Stimulated activated CD8-positive, alpha-beta memory T cell treated with anti-CD3 and anti-CD28 coated beads, Interleukin-12 subunit alpha, Interleukin-12 subunit beta, amount 100 ng/mL, for 4 hours (primary cell): ENCODE measurements at places on chromosomes 5 and 9.
A peak's percentile ranks its signal among the peaks of the same experiment; 100 is the strongest.

GRCh38 chr9:134509281-134509680 is 132.3 kb upstream of the COL5A1 start:
- DNase-seq: no peak

GRCh38 chr9:130487500-130487899 is 42.7 kb downstream of the ASS1 start:
- DNase-seq: no peak

DNA sequence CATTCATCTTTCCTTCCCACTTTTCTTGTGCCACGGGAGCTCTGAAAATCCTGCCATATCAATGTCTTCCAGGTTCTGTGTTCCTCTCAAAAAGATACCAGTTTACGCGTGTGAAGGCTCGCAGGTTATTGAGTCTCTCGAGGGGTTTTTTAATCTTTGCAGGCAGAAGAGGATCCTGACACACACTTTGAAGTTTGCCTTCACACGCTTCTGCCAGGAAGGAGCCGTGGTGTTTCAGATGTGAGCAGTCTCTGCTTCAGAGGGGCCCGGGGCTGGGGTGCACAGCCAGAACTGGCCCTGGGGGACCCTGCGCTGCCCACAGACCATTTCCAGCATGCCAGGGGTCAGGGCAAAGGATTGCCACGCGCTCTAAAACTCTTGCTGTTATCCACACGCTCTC is 167.2 kb downstream of the TTLL11 start:
- DNase-seq: no peak

DNA sequence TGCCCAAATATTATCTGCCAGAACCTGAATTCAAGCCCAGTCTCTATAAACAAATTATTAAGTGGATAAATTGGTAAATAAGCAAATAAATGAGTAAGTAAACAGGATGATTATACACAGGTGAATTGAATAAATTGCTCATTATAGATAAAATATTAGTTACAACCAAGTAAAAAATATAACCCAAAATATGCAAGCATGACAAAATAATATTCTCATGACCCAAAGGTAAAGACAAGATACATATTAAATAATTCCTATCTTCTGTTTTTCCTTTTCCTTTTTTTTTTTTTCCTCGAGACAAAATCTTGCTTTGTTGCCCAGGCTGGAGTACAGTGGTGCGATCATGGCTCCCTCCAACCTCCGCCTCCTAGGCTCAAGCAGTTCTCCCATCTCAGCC is 21.2 kb upstream of the FSD1L start:
- DNase-seq: no peak

DNA sequence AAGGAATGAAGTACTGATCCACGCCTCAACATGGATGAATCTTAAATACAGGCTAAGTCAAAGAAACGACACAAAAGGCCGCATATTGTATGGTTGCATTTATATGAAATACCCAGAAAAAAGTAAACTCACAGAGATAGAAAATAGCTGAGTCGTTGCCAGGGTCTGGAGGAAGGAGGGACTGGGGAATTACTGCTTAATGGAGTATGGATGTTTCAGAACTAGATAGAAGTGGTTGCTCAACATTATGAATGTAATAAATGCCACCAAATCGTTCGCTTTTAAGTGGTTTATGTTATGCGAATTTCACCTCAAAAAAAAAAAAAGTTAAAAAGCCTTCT is 784 bp upstream of the MSANTD3 start:
- no peak for DNase-seq

GRCh38 chr9:89491694-89492093 is 6.2 kb downstream of the SEMA4D start:
- DNase-seq: no peak

GRCh38 chr5:179297486-179298180 is 47.6 kb downstream of the ADAMTS2 start:
- DNase-seq: no peak

GRCh38 chr9:138098116-138098907 is 220.7 kb downstream of the CACNA1B start:
- DNase-seq: no peak

DNA sequence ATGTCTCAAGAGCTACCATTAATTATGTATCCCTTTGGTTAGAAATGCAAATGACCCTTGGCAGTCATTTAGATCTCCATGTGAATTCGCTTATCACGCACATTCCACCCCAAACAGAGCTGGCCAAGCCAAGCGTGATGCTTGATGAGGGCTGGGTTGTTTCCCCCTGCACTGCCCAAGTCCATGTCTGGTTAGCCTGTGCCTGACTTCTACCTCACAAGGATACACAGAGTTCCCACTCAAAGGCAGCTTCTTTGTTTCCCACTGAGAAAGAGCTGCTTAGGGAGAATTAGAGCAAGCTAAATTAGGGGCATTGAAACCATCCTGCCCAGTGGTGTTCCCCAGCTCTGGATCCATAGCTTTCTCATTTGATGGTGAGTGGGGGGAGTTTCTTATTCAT is 87.2 kb downstream of the FSTL4 start:
- DNase-seq: no peak

- peak; percentile 69 for DNase-seq
Measured at GRCh38 chr9:137095664-137096517, 9.1 kb downstream of the MAN1B1 start.

- no peak for DNase-seq
Measured at GRCh38 chr5:170173647-170174046, 59.1 kb upstream of the C5orf58 start.

DNA sequence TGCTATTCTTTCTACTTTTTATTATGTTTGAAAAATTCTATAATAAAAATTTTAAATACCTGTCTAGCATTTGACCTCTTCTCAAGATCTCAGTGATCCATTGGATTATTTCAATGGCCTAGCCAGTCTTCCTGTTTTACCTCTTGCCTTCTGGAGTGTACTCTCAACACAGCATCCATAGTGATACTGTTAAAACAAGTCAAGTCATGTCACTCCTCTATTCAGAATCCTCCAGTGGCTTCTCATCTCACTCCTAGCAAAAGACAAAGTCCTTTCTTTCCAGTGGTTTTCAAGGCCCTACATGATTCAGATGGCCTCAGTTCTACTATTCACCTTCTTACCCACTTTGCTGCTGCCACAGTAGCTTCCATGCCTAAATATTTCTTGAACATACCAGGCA is 1.8 kb downstream of the MARVELD2 start:
- DNase-seq: no peak

GRCh38 chr9:134413890-134414623 is 87.8 kb downstream of the RXRA start:
- DNase-seq: no peak

DNA sequence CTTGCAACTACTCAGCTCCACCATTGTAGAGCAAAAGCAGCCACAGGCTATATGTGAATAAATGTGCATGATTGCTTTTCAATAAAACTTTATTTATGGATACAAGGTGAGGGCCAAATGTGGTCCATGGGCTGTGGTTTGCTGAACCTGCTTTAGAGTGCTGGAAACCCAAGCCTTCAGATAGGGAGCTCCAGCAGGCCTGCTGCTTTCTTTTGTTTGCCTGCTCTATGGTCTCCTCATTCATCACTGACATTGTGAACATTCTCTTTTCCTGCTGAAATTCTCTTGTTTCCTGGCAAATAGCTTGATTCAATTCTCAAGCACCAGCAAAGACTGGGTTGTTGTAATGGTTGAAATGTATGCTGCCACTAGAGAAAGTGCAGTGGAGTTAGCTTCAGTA is 26.0 kb downstream of the EGFLAM start:
- DNase-seq: no peak

DNA sequence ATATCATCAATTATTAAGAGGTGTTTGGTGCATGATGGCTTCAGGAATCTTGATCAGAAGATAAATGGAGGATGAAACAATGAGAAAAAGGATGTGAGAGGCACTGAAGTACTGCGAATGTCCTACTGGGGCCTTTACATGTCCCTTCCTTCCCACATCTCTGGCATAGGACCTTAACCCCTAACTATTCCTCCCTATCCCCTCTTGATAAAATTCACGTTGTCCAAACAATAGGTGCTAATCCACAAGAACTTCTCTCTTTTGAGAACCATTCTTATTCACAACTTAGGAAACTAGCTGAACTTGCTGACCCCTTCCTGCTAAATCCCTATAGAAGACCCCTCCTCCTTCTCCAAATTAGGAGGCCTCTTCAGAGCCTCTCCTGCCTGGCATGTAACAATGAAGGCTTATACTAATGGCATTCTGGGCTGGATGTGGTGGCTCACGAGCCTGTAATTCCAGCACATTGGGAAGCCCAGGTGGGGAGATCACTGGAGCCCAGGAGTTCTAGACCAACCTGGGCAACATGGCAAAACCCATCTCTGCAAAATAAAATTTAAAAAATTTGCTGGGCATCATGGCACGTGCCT is 276.5 kb upstream of the SMARCA2 start:
- no peak for DNase-seq
